ENCODE measurements at places on chromosomes 5 and 9.

GRCh38 chr9:124385623-124386022 lies 29.6 kb downstream of the PSMB7 start:
- no peak for DNase-seq

GRCh38 chr5:78816143-78816765 lies 167.7 kb upstream of the LHFPL2 start:
- DNase-seq = no peak

- no peak for DNase-seq
Observed at GRCh38 chr5:178595150-178595549, 5.0 kb upstream of the COL23A1 start.

- DNase-seq = no peak
Observed at GRCh38 chr5:66945389-66946349, 250.9 kb downstream of the CD180 start.

DNA sequence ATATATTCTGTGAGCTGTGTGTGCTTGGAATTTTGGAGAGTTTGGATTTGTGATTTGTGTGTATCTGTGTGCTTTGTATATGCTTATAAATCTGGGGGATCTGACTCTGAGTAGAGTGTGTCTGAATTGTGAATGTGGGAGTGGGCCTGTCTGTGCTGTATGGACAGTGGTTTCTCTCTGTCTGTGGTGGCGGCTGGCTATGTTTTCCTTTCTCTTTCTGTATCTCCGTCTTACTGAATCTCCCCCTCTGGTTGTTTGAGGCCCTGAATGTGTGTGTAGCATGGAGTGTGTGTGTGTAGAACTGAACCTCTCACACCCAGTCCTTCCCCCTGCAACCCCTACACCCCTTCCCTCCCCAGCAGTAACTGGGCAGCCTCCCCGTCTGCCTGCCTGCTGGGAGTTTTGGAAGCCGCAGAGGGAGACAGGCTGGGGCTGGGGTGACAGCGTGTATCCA lies 4.7 kb downstream of the CXXC5 start:
- DNase-seq = no peak

DNA sequence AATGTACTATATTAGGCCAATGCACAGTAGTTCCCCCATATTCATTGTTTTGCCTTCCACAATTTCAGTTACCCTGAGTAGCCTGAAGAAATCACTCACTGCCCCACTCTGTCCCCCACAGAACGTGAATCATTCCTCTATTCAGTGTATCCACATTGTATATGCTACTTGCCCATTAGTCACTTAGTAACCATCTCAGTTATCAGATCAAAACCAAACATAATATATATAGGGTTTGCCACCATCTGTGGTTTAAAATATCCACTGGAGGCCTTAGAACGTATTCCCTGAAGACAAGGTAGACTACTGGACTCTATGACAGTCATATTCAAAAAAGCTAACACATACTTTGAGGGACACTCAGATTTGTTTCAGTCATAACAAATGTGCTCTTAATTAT lies 465.7 kb upstream of the RGMB start:
- DNase-seq = no peak

GRCh38 chr9:112299514-112299913 lies 33.9 kb downstream of the PTBP3 start:
- DNase-seq = no peak

- no peak for DNase-seq
Observed at GRCh38 chr9:93657331-93658111, 81.1 kb downstream of the PHF2 start.

DNA sequence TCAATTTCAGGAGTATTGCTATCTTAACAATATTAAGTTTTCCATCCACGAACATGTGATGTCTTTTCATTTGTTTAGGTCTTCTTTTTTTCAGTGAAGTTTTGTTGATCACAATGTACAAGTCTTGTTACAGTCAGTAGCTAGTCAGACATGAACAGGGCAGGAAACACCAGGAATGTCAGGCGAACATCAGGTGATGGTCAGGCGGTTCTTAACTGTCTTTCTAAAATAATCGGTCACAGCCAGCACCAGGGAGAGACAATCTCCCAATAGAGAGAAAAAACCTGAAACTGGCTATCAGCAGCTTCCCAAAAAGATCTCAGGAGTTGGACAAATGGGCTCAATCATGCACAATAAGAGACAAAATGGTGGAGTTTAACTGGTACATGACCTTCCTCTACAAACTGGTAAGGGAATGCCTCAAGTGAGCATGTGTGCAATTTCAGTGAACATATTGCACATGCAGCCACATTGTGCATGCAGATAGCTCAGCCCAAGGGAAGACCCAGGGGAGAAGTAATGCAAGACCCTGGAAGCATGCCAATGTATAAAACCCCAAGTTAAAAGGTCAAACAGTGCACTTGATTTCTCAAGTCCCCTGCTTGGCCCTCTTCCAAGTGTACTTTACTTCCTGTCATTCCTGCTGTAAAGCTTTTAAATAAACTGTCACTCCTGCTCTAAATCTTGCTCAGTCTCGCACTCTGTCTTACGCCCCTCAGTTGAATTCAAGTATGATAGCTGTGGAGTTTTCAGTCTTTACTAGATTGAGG lies 176.1 kb upstream of the RASEF start:
- DNase-seq = no peak

GRCh38 chr9:35776018-35776417 lies 15.4 kb upstream of the NPR2 start:
- DNase-seq = no peak

DNA sequence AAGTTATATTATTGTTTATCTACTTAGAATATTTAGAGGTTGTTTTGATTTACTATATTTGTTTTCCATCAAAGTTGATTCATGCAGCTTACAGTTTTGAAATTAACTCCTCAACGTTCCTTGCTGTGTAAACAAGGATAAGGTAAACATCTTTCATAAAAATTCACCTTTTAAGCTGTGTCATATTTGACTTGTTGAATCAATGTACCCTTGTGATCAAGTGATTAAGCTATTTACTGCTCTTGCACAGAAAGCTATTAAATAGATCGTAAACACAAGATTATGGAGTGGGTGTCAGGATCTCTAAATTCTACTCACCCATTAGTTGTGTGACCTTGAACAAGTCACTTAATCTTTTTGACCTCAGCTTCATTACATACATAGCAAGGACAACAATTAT lies 2054.0 kb upstream of the NUDT12 start:
- DNase-seq = no peak

GRCh38 chr9:91825422-91825821 lies 124.6 kb downstream of the ROR2 start:
- no peak for DNase-seq

GRCh38 chr9:27963836-27964235 lies 390.6 kb upstream of the C9orf72 start:
- DNase-seq = no peak

- no peak for DNase-seq
Observed at GRCh38 chr9:10704720-10705119, 91.9 kb upstream of the PTPRD start.

DNA sequence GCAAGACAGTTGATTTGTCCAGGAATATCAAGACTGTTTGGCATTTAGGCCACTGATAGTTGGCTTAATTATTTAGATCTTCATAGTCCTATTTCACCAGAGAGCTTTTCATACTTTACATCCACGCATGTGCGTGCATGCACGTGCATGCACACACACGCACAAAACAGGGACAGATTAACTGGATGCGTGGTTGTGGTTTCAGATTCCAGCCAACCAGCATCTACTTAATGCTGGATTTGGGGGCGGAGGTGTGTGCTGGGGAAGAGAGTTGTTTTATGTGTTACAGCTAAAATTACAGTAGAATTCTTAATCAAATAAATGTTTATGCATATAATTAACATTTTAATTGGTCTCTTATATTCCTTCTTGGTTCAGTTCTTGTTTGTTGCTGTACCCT lies 7.3 kb downstream of the RNF14 start:
- no peak for DNase-seq

GRCh38 chr5:473551-474192 lies 30.7 kb downstream of the EXOC3 start:
- no peak for DNase-seq

DNA sequence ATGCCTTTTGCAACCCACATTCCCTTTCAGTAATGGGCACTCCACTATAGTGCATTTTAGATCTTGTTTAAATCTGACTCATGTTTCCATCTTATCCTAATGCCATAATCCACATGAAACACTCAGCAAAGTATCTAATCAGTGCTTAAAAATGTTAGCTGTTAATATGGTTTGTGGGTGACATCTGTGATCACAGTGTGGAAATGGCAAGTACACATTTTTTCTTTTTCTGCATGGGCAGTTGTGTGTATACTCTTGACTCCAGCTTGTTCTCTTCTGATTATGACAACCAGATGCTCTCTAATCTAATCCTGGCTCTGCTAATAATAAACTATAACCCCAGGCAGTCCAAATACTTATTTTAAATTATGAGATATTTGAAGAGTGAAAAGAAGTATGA lies 103.3 kb downstream of the EDIL3 start:
- DNase-seq = no peak

- no peak for DNase-seq
Observed at GRCh38 chr9:86486891-86487837, 133.0 kb upstream of the TUT7 start.

GRCh38 chr9:8282535-8282934 lies 483.0 kb upstream of the DMAC1 start:
- no peak for DNase-seq

GRCh38 chr9:69299315-69299714 lies 25.7 kb upstream of the ENTREP1 start:
- DNase-seq = no peak

- DNase-seq = no peak
Observed at GRCh38 chr5:178462076-178462475, 128.1 kb downstream of the COL23A1 start.

DNA sequence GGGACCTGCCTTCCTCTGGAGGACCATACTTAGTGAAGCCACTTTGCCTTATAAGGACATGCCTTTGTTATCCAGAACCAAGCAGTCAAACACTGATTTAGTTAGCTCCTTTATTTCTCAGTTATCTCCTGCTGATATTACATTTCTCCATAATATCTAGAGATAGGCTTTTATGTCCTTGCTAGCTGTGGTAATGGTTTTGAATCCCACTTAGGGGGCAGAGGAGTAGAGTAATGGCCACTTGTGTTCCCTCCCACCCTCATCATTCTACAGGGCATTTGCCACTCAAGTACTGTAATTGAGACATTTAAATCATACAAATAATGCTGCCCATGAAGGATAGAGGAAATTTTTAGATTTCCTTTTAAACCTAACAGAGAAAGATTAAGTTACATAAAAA lies 80.9 kb downstream of the DOCK8 start:
- no peak for DNase-seq

DNA sequence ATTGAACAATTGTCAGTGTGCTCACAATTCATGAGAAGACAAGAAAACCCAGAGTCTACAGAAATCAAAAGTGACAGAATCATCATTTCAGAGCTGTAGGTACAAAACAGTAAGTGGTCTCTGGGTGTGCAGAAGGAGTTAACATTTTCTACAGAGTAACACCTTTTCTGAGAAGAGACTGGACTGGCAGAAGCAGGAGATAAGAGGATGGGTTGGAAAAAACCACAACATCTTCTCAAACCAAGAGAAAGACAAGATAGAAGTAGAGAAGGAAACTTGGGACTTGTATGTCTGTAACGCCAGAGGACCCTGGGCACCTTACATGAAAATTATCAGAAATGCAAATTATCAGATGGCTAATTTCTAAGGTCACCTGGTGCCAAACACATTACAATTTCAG lies 82.6 kb downstream of the ARL15 start:
- DNase-seq = no peak

DNA sequence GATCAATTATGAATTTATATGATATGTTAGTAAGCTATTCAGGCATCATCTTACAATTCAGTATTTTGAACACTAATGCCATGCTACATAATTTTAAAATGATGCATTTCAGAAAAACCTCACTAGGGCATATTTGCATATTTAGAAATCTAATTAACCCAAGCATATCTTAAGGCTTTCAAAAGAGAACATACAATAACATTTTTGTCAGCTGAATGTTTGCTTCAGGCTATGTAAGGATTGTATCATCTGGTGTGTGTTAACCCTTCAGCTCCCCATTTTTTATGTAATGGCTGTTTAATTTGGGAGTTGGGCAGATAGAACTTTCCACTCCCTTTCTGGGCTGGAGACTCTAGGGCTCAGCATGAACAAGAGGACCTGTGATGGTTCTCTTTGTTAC lies 299.1 kb upstream of the EFNA5 start:
- no peak for DNase-seq

GRCh38 chr5:139021346-139021745 lies 146.2 kb upstream of the LRRTM2 start:
- no peak for DNase-seq
